ENCODE measurements at places on chromosomes 7 and 10. TPM values are rescaled to one million over a fixed set of nuclear protein-coding genes. Genes with fewer than 3 reads are reported as not detected.

DNA sequence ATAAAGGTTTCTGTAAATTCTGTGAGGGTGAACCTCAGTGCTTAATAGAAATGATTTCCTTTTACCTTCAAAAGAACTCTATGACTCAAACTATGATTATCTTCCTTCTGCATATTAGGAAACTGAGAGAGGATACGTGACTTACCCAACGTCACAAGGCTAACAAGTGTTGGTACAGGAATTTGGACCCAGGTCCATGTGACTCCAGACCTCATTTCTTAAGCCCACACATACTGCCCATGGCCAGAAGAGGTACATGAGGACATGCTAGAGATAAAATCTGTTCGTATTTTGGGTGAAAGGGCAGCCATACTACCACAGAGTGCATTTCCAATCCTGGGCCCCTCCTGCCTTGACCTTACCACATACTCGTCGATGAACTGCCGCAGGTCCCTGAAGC lies 61.5 kb upstream of the TM9SF3 start:
- no peaks in the 10 kb centered on the region for H3K4me1 ChIP-seq
- DNase-seq = no peak
- no peaks in the 10 kb centered on the region for H3K36me3 ChIP-seq
- no peak overlapping the region for H3K27ac ChIP-seq
- H3K4me3 ChIP-seq = no peak overlapping the region

GRCh38 chr10:77144656-77145055 lies 493.0 kb downstream of the KCNMA1 start:
- H3K36me3 ChIP-seq = no peaks in the 10 kb centered on the region
- H3K4me1 ChIP-seq = no peaks in the 10 kb centered on the region
- H3K27me3 ChIP-seq = no peaks in the 10 kb centered on the region
- no peak overlapping the region for H3K27ac ChIP-seq

DNA sequence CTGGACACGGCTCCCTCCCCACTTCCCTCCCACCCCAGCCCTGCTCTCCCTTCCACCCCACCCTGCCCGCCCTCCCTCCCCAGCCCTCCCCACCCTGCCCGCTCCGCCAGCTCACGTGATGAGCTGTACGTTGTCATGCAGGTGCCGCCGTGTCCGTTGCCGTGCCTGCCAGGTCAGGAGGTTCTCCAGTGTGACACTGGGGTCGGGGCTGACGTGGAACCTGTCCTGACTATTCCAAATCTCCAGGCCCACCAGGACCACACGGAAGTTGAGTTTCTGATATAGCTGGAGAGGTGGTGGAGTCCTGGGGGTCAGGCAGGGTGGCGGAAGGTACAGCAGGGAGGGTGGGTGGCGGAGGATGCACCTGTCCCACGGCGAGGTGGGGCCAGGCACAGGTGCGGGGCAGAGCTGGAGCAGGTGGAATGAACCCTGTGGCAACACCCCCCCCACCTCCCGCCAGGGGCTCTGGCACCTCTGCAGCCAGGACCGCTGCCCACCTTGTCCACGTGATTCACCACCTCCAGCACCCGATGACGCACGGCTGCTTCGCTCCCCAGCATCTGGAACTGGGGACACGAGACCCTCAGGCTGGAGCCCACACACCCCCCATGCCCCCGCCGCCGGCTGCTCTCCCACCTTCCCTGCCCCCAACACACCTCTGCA lies 4.2 kb downstream of the ADAM8 start:
- H3K27ac ChIP-seq = no peak overlapping the region
- no peaks in the 10 kb centered on the region for H3K36me3 ChIP-seq
- no peak overlapping the region for H3K4me3 ChIP-seq
- no peaks in the 10 kb centered on the region for H3K4me1 ChIP-seq

- no peaks in the 10 kb centered on the region for H3K27me3 ChIP-seq
- peak; percentile 96 for DNase-seq
- peak overlapping the region; percentile 81 for H3K27ac ChIP-seq
- H3K4me3 ChIP-seq = peak overlapping the region; percentile 34
- H3K36me3 ChIP-seq = no peaks in the 10 kb centered on the region
- peaks cover 26% of the 10 kb centered on the region for H3K4me1 ChIP-seq
These were observed 74.2 kb upstream of the HECW1 start for GRCh38 chr7:43038254-43038653.

DNA sequence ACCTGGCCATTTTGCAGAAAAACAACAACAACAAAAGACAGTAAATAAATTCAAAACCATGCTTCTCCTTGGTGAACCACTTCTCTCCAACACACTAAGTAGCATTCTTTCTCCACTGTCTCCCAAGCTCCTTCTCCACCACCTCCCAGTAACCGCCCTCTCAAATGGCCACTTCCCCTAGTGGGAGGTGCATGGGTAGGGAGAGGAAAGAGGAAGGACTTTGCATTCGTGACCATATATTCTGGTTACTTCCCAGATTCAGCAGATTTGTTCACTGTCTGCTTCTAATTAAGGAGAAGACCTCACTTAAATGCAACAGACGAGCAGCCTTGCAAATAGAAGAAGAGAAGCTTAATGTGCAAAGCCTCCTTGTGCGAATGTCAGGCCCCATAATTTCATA lies 166.8 kb downstream of the SORCS1 start:
- no peaks in the 10 kb centered on the region for H3K36me3 ChIP-seq
- DNase-seq = no peak
- no peak overlapping the region for H3K27ac ChIP-seq
- H3K4me3 ChIP-seq = no peak overlapping the region
- H3K27me3 ChIP-seq = no peaks in the 10 kb centered on the region

DNA sequence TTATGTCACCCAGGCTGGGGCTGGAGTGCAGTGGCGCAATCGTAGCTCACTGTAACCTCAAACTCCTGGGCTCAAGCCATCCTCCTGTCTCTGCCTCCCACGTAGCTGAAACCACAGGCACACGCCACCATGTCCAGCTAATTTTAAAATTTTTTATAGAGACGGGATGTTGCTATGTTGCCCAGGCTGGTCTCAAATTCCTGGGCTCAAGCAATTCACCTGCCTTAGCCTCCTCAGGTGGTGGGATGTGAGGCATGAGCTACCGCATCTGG lies 123.2 kb upstream of the PARD3 start:
- no peak overlapping the region for H3K4me3 ChIP-seq
- no peaks in the 10 kb centered on the region for H3K4me1 ChIP-seq
- peak; percentile 36 for DNase-seq
- H3K27ac ChIP-seq = no peak overlapping the region

- no peaks in the 10 kb centered on the region for H3K4me1 ChIP-seq
- no peaks in the 10 kb centered on the region for H3K36me3 ChIP-seq
- no peak for DNase-seq
- no peak overlapping the region for H3K4me3 ChIP-seq
- H3K27ac ChIP-seq = no peak overlapping the region
These were observed 526.7 kb upstream of the LRRN3 start for GRCh38 chr7:110564246-110564645.

- no peak overlapping the region for H3K27ac ChIP-seq
- H3K27me3 ChIP-seq = no peaks in the 10 kb centered on the region
- DNase-seq = no peak
- H3K4me3 ChIP-seq = no peak overlapping the region
These were observed 124.0 kb downstream of the TRRAP start for GRCh38 chr7:99002148-99002826.

GRCh38 chr10:107025676-107026075 lies 138.8 kb downstream of the SORCS1 start:
- H3K4me3 ChIP-seq = no peak overlapping the region
- no peaks in the 10 kb centered on the region for H3K27me3 ChIP-seq
- no peaks in the 10 kb centered on the region for H3K36me3 ChIP-seq
- H3K4me1 ChIP-seq = no peaks in the 10 kb centered on the region
- no peak overlapping the region for H3K27ac ChIP-seq
- DNase-seq = no peak

DNA sequence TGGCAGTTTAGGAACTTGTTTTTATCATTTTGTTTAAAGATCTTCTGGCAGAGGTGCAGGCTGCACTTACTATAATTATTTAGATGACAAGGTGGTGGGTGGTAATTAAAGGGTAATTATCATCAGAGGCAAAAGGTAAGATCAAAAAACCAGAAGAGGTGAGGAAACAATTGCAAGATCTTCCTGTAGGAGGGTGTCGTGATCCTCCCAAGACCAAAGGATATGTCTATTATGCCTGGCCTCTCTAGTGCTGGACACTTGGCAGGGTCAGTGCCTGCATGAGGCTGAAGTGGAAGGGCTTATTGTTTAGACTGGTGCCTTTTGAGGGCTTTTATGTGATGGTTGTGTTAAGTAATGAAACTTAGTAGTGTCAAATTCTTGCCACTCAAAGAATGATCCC lies 1.8 kb upstream of the WAPL start:
- H3K27ac ChIP-seq = no peak overlapping the region
- peak overlapping the region; percentile 92 for H3K4me3 ChIP-seq
- H3K27me3 ChIP-seq = no peaks in the 10 kb centered on the region

GRCh38 chr10:52814506-52814905 lies 41.9 kb upstream of the MBL2 start:
- no peak for DNase-seq
- no peak overlapping the region for H3K4me3 ChIP-seq
- H3K27me3 ChIP-seq = peaks cover 21% of the 10 kb centered on the region
- no peak overlapping the region for H3K27ac ChIP-seq

- H3K4me3 ChIP-seq = no peak overlapping the region
- DNase-seq = no peak
- no peaks in the 10 kb centered on the region for H3K36me3 ChIP-seq
- H3K27ac ChIP-seq = no peak overlapping the region
- H3K4me1 ChIP-seq = peaks cover 28% of the 10 kb centered on the region
These were observed 52.2 kb downstream of the UNC5B start for GRCh38 chr10:71264345-71265200.

DNA sequence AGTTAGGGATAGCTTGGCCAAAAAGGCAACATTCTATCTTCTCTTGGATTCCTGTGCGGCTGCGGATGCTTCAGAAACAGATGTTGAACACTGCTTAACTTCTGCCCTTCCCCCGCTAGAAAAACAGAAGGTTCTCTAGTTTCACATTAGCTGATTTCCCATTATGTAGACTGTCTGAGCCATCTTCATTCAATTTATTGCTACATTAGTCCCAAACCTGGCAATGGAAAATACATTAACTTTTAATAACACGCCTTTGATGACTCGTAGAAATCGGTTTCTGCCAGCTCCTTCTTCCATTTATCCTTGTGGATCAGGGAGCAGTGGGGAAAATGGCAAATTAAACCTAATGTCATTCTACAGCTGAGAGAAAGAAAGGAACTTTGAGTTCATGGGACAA lies 119.9 kb downstream of the SLC16A9 start:
- no peaks in the 10 kb centered on the region for H3K27me3 ChIP-seq
- no peak for DNase-seq
- H3K4me3 ChIP-seq = no peak overlapping the region
- no peaks in the 10 kb centered on the region for H3K36me3 ChIP-seq
- no peaks in the 10 kb centered on the region for H3K4me1 ChIP-seq
- H3K27ac ChIP-seq = no peak overlapping the region

DNA sequence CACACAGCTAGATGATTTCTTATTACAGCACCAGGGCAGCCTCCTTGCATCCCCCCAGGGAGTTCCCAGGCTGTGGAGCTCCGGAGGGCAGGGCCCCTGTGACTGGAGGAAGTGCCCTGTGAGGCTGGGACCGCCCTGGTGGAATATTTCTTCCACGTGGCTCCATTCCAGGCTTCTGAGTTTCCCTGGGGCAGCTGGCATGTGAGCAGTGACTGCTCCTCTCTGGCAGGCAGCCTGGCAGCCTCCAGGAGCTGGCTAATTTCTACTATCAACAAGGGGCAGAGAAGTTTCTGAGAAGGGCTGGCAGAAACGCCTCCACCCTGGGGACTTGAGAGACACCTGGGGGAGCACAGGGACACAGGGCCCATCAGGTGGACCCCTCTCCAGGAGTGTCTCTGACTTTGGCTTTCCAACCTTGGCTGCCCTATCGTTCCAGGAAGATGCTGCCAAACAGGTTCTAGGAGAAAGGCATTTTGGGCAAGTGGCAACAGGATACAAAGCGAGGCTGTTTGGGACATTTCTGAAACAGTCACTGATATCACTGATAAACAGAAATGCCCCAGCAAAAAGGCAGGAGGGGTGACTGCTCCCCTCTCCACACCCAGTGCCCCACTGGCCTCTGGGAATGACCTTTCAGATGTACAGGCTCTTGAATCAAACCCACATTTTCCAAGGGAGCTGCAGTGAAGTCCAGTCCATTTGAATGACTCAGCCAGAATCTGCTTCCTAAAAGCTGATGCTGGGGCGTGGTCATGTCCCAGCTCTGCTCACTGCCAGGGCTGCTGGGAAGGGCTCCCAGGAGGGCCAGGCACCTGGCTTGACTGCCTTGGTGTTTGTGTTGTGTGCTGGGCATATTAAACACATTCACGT lies 16.1 kb downstream of the MYOF start:
- H3K4me1 ChIP-seq = peaks cover 90% of the 10 kb centered on the region
- peak; percentile 99 for DNase-seq
- H3K27ac ChIP-seq = peak overlapping the region; percentile 99
- H3K4me3 ChIP-seq = peak overlapping the region; percentile 34

- no peak overlapping the region for H3K4me3 ChIP-seq
- peaks cover 37% of the 10 kb centered on the region for H3K27me3 ChIP-seq
- H3K27ac ChIP-seq = no peak overlapping the region
- H3K36me3 ChIP-seq = no peaks in the 10 kb centered on the region
- H3K4me1 ChIP-seq = no peaks in the 10 kb centered on the region
These were observed 35.3 kb downstream of the RASGEF1A start for GRCh38 chr10:43231523-43232078.

DNA sequence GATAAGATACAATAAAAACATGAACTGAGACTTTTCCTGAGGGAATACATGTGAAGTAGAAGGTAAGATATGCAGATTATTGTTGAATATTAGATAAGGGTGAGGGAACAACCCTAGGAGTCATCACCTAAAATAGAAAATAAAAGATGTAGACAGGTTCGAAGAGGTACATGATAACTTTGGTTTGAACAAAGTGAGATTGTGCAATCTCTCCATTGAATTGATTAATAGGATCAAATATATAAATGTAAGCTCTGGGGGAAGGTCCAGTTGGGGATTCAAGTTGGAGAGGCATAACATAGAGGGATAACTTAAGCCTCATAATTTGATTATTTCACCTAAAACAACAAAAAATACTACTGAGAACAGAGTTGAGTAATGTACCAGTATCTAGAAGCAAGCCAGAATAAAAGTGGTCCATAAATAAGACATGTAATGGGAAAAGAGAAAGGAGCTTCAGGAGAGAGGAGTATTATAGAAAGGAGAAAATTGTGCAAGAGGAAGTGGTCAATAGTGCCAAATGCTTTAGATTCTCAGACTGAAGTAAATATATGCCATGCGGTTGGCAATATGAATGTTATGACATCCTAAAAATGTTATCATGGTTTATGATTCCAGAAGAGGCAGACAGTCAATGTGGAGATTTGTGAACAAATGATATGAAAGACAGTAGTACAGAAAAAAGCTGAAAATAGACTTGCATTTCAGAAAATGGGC lies 282.3 kb upstream of the CHRM2 start:
- no peaks in the 10 kb centered on the region for H3K27me3 ChIP-seq
- peak; percentile 0 for DNase-seq
- no peak overlapping the region for H3K4me3 ChIP-seq

SEC24C gene
- total RNA-seq = 75.6 TPM

STEAP2 gene
- 30.6 TPM for total RNA-seq

SAP25 gene
- not detected for total RNA-seq

TEX47 gene
- total RNA-seq = not detected

CALHM2 gene
- total RNA-seq = 62.6 TPM

CLDN4 gene
- not detected for total RNA-seq

CLDN12 gene
- 35.6 TPM for total RNA-seq

PRKAR2B gene
- 3.2 TPM for total RNA-seq

CYP2C19 gene
- not detected for total RNA-seq

SHH gene
- total RNA-seq = not detected

Measured in GM23248 (cell line).